Vein endothelial cell (primary cell): ENCODE measurements at places on chromosomes 1 and 21. TPM values are rescaled to one million over a fixed set of nuclear protein-coding genes. Genes with fewer than 3 reads are reported as not detected.

The TP73 gene
- 0.10 TPM in 1 of 2 replicates, not detected in the other for total RNA-seq

The CLDN17 gene
- not detected in 2 replicates for total RNA-seq

The MMP23B gene
- 0.29 and 0.33 TPM in 2 replicates for total RNA-seq

The RAB25 gene
- not detected in 2 replicates for total RNA-seq

The CALML6 gene
- under 0.01 and 0.19 TPM in 2 replicates for total RNA-seq

The CD84 gene
- total RNA-seq: not detected in 2 replicates

The IGSF3 gene
- 0.76 and 1.3 TPM in 2 replicates for total RNA-seq

The GUCA2B gene
- total RNA-seq: not detected in 2 replicates

The NGF gene
- total RNA-seq: not detected in 2 replicates

The CCDC27 gene
- total RNA-seq: not detected in 2 replicates

The ATP1A4 gene
- total RNA-seq: not detected in 2 replicates

The C1orf185 gene
- not detected in 2 replicates for total RNA-seq

The OR2L3 gene
- not detected in 2 replicates for total RNA-seq

The OLIG2 gene
- total RNA-seq: not detected in 2 replicates

The CFHR2 gene
- not detected in 2 replicates for total RNA-seq

The KPRP gene
- not detected in 2 replicates for total RNA-seq

The COL16A1 gene
- 0.65 and 0.86 TPM in 2 replicates for total RNA-seq

The TNNI3K gene
- total RNA-seq: 0.10 TPM in 1 of 2 replicates, not detected in the other

The HMGCS2 gene
- not detected in 2 replicates for total RNA-seq

The FABP3 gene
- total RNA-seq: 0.65 and 0.86 TPM in 2 replicates

The RGS8 gene
- total RNA-seq: not detected in 2 replicates

The INAVA gene
- not detected in 2 replicates for total RNA-seq

The KCNJ6 gene
- total RNA-seq: not detected in 2 replicates

The CELA3B gene
- not detected in 2 replicates for total RNA-seq

The OR14K1 gene
- not detected in 2 replicates for total RNA-seq

The TRIM67 gene
- not detected in 2 replicates for total RNA-seq

The PADI2 gene
- under 0.01 TPM in 1 of 2 replicates, not detected in the other for total RNA-seq

The F13B gene
- not detected in 2 replicates for total RNA-seq

The C1QTNF12 gene
- 0.33 and 0.76 TPM in 2 replicates for total RNA-seq

The OPN3 gene
- total RNA-seq: 12.8 and 23.5 TPM in 2 replicates

The ESRRG gene
- not detected in 2 replicates for total RNA-seq

The OR2T33 gene
- not detected in 2 replicates for total RNA-seq

The SYCP1 gene
- not detected in 2 replicates for total RNA-seq

The FYB2 gene
- not detected in 2 replicates for total RNA-seq

The ASCL5 gene
- total RNA-seq: not detected in 2 replicates

The RIPK4 gene
- under 0.01 and 0.33 TPM in 2 replicates for total RNA-seq

The KRTAP21-1 gene
- total RNA-seq: not detected in 2 replicates
